ENCODE measurements at places on chromosomes 13 and 19.

- no peak for DNase-seq
These were observed 260.5 kb downstream of the DCT start for GRCh38 chr13:94218951-94219350.

DNA sequence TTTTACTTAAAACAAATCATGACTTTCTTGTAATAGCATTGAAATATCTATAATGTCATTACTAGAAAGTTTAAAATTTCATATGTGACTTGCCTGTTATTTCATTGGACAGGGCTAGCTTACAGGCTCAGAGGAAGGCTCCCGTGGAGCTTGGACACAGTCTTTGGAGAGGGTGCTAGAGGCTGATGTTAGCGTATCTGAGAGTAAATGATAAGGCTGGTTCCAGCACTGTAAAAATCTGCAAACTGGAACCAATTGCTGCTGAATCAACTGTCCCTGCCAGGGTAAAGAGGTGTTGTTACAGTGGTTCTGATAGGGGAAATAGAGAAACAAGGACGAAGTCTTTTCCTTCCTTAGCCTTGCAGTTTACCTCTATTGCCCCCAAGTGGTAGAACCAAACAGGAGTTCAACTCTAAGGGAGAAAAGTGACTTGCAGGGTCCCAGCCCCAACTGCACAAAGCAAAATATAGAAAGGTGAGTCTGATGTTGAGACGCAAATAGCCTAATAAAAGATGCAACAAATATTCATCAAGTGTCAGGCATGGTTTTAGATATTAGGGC, 901.7 kb downstream of the DIAPH3 start:
- DNase-seq, result no peak

DNA sequence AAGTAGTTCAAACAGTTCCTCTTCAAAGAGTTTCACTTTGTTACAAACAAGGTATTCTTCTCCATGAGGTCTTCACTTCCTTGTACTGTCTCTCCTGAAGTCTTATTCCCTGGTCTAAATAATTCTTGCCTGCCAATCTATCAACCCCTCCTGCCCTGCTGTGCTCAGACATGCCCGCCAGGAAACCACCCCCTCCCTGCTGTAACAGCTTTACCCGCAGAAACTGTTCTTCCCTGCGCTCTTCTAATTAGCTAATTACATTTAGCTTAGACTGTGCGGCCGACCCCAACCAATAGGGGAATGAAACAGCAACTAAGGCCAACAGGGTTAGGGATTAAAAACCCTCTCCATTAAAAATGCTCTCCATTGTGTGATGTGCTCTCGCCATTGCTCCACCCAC, 46.7 kb downstream of the ZNF846 start:
- DNase-seq, result no peak

- DNase-seq, result no peak
These were observed 234.8 kb downstream of the ENOX1 start for GRCh38 chr13:43551897-43552456.

DNA sequence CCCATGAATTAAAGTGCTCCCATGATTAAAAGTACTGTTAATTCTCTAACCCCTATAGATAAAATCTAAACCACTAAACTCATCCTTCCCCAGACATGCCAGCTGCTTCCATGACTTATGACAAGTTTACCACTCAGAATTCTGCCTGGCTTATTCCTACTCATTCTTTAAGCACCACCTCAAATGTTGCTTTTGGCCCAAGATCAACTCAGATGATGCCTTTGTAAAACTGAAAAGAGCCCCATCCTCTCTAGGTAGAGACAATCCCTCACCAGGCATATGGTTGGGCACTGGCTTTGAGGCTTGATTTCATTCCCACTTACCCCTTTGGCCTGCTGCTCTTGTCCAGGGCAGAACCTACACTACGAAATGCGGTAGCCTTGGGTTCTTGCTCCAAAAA, 250.0 kb downstream of the DNAJC15 start:
- DNase-seq, result no peak

- DNase-seq, result no peak
These were observed 1692.0 kb downstream of the SLITRK5 start for GRCh38 chr13:89363144-89363543.

- DNase-seq, result no peak
These were observed 146.3 kb downstream of the TM9SF2 start for GRCh38 chr13:99647596-99647985.

GRCh38 chr13:95627590-95627989, 16.9 kb downstream of the DZIP1 start:
- no peak for DNase-seq

DNA sequence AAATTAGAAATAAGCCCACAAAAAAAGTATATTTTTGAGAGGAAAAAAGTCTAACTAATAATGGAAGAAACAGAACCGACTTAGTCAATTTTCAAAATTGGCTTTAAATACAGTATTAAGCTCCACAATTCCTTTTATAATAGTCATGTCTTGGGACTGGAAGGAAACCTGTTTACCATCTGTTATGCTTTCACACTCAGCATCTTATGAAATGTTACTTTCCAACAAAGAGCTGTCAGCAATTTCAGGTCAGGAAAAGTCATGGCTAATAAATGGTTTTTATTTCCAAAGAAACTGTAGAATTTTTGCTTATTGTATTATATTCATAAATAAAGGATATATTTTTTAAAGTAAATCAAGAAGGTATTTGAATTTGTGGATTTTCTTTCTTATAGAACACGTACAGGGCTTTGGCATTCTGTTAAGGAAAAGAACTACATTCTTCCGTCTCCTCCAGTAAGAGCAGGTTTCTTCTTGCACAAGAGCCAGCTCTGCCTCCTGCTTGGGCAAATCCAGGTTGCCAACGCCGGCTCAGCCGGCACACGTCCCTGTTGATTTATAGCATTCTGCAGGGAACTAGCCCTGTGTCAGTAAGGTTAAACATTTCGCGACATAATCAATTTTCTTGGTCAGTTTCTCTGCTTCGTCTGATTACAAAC, 52.9 kb upstream of the GPR12 start:
- no peak for DNase-seq

GRCh38 chr19:30132343-30133075, 190.5 kb downstream of the URI1 start:
- DNase-seq, result no peak

GRCh38 chr13:70237131-70237530, 128.9 kb upstream of the KLHL1 start:
- DNase-seq, result no peak

- no peak for DNase-seq
These were observed 222.9 kb upstream of the HTR2A start for GRCh38 chr13:47119575-47120235.

DNA sequence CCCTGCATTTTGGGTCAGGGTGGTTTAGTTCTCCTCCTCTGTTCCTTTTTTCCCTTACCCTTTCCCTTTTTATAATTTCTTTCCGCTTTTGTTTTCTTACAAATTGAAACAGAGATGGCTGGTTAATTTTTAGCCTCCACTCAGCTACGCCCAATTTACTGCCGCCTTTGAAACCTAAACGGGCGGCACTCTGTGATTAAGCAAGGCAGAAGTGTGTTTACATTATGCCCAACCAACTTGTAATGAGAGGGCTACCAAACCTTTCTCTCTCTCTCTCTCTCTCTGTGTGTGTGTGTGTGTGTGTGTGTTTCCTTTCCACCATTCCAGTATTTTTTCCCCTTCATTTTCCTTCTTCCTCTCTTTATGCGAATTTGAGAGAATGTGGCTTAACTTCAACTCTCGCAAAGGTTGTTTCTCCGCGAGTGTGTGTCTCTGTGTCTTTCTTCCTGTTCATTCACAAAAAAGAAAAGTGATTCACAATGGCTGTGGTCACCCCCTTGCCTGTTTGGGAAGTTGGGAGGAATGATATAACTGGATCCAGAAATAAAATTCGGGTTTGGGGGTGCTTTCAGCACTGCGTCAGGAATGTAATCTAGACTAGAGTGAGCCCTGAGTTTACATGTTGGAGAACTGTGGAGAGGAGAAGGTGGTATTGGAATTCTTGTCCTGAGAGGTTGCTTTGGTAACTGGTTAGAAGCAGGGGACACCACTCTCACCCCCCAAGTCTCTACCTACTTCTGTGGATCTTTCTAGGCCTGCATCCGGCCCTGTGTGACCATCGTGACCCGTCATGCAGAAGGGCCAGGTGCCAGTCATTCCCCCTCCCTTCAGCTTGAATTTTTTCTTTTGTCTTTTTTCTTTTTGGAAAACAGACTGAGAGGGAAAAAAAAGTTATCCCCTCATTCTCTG, 31.4 kb downstream of the NFIX start:
- no peak for DNase-seq

DNA sequence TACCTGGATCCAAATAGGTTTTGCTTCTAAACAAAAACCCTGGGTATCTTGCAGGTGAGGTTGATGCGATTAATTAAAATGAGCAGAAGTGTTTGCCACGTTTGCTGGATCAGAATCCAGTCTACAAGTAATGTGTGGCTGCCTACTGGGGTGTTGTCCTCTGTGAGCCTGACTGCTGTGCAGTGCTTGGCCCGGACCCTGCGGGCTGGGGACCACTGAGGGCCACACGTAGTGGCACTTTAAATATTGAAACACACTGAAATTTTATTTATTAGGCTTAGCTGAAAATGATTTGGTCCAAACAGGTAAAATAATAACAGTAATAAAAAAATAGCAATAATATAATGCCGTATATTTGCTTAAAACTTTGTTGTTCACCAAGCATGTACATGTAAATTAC, 338.0 kb downstream of the MYO16 start:
- DNase-seq, result no peak

DNA sequence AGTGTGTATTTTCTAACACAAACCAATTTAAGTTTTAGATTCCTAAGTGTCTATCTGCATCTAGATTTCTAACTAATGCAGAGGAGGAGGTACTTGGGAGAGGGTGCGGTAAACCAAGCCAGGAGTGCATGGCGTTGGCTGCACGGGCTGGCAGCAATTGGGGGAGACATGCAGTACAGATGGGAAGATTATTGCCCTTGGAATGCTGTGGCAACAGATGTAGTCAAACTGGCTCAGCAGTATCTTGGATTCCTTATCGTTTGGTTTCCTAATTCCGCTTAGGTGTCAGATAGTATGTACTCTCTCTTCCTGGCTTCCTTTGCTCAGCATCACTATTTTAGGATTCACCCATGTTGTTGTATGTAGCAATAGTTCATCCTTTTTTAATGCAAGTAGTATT, 29.4 kb upstream of the STK24 start:
- DNase-seq, result no peak

DNA sequence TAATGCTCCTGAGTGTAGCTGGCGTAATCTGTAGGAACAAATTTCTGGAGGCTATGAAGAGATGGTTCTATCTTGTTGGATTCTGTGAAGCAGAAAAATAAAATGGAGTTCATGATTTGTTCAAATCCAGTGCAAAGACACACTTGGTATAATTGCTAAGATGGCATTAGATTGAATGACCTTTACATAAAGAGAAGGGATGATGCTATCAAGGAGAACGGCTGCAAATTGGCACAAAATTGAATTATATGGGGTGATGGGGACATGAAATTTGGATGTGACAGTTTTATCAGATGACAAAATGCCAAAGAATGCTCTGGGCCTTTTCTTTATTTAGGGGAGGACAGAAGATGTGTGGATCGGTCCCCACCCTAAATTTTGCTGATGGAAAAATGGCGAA, 4.0 kb downstream of the METTL21C start:
- no peak for DNase-seq

GRCh38 chr19:20926796-20927195, 3.7 kb downstream of the ZNF85 start:
- DNase-seq, result no peak

- DNase-seq, result peak; percentile 34
These were observed 35.6 kb upstream of the PSPC1 start for GRCh38 chr13:19818223-19818842.

DNA sequence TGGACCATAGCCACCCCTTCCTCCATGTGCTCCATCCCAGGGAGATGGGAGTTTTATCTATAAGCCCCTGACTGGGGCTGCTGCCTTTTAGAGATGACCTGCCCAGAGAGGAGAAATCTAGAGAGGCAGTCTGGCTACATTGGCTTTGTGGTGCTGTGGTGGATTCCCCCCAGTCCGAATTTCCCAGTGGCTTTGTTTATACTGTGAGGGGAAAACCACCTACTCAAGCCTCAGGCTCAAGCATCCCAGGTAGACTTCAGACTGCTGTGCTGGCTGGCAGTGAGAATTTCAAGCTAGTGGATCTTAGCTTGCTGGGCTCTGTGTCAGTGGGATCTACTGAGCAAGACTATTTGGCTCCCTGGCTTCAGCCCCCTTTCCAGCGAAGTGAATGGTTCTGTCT, 1195.7 kb upstream of the PCDH20 start:
- DNase-seq, result no peak

DNA sequence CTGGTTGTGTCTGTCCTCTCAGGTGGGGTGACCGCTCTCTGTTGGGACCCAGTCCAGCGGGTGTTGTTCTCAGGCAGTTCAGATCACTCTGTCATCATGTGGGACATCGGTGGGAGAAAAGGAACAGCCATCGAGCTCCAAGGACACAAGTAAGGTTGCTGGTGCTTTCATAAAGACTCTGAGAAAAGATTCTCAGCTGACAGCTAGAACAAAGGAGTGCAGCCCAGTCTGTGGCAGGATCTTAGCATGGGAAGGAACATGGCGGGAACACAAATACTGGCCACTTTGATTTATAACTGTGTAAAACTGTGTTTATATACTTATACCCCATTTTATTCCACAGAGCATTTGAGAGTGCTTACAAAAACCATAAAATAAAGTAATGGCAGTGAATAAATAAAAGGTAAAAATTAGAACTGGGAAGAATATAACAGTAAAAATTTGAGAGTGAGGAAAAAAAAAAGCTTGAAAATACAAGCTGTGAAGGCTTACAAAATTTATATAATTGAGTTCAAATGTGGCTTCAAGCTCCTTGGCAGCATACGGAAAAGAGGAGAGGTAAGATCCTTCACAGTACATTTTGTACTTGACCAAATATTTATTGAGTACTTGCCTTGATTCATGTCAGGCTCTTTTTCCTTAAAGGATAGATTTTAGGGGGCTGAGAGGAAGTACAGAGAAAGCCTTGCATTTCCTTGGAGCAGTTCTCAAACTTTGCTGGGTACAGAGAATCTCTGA, 64.8 kb downstream of the DHRS12 start:
- DNase-seq, result no peak

GRCh38 chr13:33205224-33205623, 80.3 kb downstream of the STARD13 start:
- DNase-seq, result no peak

DNA sequence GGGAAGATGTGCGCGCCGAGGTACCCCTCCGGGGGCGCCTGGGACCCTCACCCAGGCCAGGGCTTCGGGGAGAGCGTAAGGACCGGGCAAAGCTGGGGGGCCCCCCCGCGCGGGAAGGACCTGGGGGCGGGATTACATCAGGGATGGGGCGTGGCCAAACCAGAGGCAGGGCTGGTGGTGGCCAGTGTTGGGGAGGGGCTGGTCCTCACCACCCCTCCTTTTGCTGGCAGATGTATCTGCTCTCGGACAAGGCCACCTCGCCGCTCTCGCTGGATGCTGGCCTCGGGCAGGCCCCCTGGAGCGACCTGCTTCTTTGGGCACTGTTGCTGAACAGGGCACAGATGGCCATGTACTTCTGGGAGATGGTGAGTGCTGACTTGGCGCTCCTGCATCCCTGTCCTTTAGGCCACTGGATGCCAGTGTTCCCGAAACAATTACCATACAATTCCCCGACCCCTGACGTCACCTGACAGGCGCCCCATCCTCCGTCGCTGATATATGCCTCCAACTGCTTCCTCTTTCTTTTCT, 25.3 kb downstream of the TRPM4 start:
- no peak for DNase-seq

GRCh38 chr19:2616741-2617392, 85.6 kb downstream of the GNG7 start:
- no peak for DNase-seq

- no peak for DNase-seq
These were observed 6.6 kb upstream of the GADD45B start for GRCh38 chr19:2469102-2469914.

- no peak for DNase-seq
These were observed 1763.3 kb upstream of the MIR17HG start for GRCh38 chr13:89584058-89584620.

Data from activated naive CD4-positive, alpha-beta T cell treated with Interleukin-2 at 50 U/mL for 16 hours (primary cell).